Stimulated activated CD8-positive, alpha-beta memory T cell treated with anti-CD3 and anti-CD28 coated beads, Interleukin-7, amount 100 ng/mL, for 1 hour (primary cell): ENCODE measurements at places on chromosomes 16 and 17.

DNA sequence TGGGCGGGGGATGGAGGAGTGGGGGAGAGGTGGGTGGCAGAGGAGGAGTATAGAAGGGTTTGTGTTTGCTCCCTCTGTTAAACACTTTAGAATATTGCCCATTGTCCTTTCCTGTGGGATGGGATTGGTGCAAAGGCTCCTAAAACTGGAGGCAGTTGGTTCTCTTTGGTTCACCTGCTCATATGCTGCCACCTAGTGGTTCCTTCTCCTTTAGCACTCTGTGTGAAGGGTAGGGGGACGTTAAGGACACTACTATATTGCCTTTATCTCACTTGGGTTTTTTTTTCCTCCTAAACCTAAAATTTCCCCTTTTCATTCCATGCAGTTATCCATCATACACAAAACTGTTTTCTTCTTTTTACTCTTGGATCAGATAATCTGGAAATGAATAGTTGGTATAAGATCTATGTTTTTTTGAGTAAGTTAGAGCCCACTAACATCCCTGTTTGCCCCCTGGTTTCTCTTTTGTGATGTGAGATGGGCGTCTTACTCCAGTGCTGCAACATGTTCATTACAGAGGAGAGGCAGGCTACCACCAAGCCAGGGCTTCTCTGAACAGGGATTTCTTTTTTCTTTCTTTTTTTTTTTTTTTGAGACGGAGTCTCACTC, 23.8 kb downstream of the SNX11 start:
- peak; percentile 23 for DNase-seq

DNA sequence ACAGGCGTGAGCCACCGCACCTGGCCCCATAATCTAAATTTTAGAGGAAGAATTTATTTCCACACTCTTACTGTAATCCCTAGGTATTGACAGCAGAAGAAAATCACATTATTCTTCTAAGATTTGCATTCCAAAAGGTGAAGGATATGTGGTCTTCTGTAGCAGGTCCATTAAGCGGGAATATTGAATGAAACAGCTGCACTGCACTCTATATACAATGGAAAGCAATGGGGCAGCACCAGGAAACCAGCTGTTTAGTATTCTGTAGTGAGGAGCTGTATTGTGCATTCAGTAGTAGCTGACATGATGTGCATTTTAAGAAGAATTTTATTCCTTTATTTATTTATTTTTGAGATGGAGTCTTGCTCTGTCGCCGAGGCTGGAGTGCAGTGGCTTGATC, 49.6 kb downstream of the PSMD12 start:
- DNase-seq: no peak

DNA sequence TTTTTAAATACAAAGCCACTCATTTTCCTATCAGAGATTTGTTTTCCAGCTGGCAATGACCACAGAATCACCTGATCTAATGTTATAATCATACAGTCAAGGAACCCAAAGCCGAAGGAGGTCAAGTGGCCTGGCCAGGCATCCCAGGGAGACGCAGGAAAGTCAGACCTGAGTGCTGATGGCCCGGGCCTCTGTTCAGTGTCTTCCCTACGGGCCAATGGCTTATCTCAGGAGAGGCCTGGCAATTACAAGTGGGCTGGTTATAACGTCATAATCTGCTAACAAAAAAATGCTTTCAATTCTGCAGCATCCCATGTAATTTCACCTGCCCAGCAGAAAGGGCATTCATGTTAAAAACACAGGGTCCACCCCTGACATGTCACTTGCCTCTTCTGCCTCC, 43.5 kb downstream of the ARHGAP17 start:
- DNase-seq: no peak

- DNase-seq: no peak
Measured at GRCh38 chr17:58383892-58384462, 32.0 kb upstream of the SUPT4H1 start.

- DNase-seq: no peak
Measured at GRCh38 chr17:45020354-45021138, 30.9 kb downstream of the DCAKD start.

DNA sequence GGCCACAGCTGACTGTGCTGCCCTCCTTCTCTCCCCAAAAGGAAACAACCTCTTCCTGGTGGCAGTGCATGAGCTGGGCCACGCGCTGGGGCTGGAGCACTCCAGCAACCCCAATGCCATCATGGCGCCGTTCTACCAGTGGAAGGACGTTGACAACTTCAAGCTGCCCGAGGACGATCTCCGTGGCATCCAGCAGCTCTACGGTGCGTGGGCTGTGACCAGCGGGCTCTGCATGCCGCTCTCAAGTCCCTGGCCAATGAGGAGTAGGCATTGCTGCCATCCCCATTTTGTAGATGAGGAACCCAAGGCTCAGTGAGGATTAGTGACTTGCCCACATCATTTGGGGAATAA, 14.9 kb downstream of the MMP15 start:
- no peak for DNase-seq

GRCh38 chr17:2415081-2415480, 14.2 kb upstream of the MNT start:
- no peak for DNase-seq
